ENCODE measurements at places on chromosomes 2 and 18. TPM values are rescaled to one million over a fixed set of nuclear protein-coding genes. Genes with fewer than 3 reads are reported as not detected.

The DSG4 gene
- total RNA-seq, result not detected

GRCh38 chr2:89845532-89845931, 1154.1 kb downstream of the RPIA start:
- ATAC-seq, result no peak

- ATAC-seq, result no peak
Observed at GRCh38 chr2:28594000-28594331, 98.1 kb downstream of the PLB1 start.

GRCh38 chr2:19207452-19207851, 151.0 kb downstream of the OSR1 start:
- no peak for ATAC-seq

DNA sequence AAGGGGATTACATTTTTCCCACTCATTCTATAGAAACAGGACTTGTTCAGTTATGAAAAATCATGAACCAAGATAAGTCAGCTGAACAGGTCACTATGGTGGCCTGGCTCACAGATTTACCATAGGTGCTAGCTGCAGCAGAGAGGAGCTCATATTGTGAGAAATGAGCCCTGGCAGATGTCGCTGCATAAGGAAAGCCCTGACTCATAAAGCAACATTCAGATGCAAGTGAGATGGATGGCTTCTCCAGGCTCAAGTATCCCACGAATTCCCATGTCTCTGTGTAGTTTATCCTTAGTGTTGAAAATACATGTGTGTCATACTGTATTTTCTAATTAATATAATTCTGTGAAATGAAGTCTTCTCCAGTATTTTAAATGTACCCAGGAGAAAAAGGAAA, 115.0 kb upstream of the LHCGR start:
- peak; percentile 95 for ATAC-seq

DNA sequence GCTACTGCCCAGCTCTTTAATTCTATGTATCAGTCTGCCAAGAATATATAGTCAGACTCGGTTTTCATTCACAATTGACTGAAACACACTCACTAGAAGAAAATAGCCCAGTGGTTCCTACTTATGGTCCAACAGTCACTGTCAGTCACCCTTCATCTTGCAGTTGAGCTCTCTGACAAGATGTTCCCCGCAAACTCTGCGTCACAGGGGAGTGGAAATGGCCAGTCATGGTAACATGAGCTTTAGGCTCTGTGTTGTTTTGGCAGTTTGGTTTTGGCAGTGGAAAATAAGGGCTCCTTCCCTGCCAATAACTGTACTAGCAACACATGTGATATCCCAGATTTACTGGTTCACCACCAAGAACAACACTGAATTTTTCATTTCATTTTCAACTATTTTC, 122.5 kb downstream of the PRPF40A start:
- ATAC-seq, result no peak

Measured in motor neuron (in vitro differentiated cells).